ENCODE measurements at places on chromosomes 13 and 19.

- no peak for DNase-seq
These were observed 4.3 kb downstream of the CYP2B6 start for GRCh38 chr19:40995355-40995754.

GRCh38 chr19:58181902-58182576, 822 bp upstream of the ZNF274 start:
- no peak for DNase-seq

DNA sequence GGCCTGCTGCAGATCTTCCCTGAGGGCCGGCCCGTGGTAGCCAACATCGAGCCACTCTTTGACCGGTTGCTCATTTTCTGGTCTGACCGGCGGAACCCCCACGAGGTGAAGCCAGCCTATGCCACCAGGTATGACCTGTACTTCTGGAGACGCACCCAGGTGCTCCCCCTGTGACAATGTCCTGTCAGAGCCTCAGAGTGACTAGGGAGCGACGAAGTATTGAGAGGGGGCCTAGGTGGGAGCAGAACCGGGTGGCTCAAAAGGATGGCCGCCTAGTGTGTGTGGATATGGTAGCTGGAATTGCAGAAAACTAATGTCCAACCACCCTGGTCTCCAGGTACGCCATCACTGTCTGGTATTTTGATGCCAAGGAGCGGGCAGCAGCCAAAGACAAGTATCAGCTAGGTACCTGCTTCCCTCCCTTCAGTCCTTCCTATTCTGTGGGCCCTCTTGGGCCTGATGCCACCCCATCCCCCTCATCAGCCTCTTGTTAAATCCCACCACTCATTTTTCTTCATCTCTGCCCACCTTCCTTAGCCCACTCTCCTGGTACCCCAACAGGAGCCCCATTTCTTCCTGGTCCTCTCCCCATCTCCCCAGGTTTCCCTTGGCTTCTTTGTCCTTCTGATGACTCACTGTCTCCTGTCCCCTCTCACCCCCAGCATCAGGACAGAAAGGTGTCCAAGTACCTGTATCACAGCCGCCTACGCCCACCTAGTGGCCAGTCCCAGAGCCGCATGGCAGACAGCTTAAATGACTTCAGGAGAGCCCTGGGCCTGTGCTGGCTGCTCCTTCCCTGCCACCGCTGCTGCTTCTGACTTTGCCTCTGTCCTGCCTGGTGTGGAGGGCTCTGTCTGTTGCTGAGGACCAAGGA, 8.4 kb downstream of the EGLN2 start:
- DNase-seq = no peak

DNA sequence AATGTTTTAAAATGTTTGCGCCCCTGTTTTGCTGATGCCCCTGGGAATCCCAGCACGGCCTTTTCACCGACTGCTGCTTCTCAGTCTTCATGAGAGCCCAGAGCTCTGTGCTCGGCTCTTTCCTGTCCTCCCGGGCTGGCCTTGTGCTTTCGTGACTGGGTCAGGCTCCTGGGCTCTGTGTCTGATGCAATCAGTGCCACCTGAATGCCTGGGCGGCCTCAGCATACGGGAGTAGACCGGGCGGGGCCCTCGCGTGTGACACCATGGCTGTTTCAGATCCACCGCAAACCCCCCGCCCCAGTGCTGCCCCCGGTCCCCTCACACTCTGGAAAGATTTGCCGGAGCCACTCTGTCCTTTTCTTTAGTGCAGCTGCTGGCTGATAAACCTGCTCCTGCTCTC, 21.4 kb downstream of the PABPC3 start:
- no peak for DNase-seq

- DNase-seq = no peak
These were observed 589.9 kb downstream of the PCDH9 start for GRCh38 chr13:66640231-66640630.

Data from left renal cortex interstitium (tissue), 4 donors.